Naive thymus-derived CD4-positive, alpha-beta T cell (primary cell): ENCODE measurements at places on chromosomes 2 and 18. TPM values are rescaled to one million over a fixed set of nuclear protein-coding genes. Genes with fewer than 3 reads are reported as not detected.

Gene NT5C1B
- polyA plus RNA-seq, result 0.39 TPM

Gene FSIP2
- polyA plus RNA-seq, result not detected

Gene SLC11A1
- 0.97 TPM for polyA plus RNA-seq

Gene KIAA2012
- polyA plus RNA-seq, result not detected

Gene DSG3
- polyA plus RNA-seq, result not detected

Gene ACTG2
- polyA plus RNA-seq, result not detected

Gene LHCGR
- polyA plus RNA-seq, result not detected

Gene HDAC4
- polyA plus RNA-seq, result 11.6 TPM

Gene LONRF2
- not detected for polyA plus RNA-seq

Gene LIMS4
- 1.1 TPM for polyA plus RNA-seq

Gene PSD4
- polyA plus RNA-seq, result 28.0 TPM

Gene GPR45
- 0.26 TPM for polyA plus RNA-seq

Gene NLRC4
- not detected for polyA plus RNA-seq

Gene CNDP1
- not detected for polyA plus RNA-seq

Gene AKAIN1
- not detected for polyA plus RNA-seq

Gene LYPD1
- polyA plus RNA-seq, result not detected

Gene SLC16A14
- polyA plus RNA-seq, result 0.28 TPM

Gene NBAS
- polyA plus RNA-seq, result 24.1 TPM

Gene FLACC1
- polyA plus RNA-seq, result 3.7 TPM

Gene CNRIP1
- not detected for polyA plus RNA-seq

Gene FOXI3
- not detected for polyA plus RNA-seq

Gene TNFAIP6
- not detected for polyA plus RNA-seq

Gene TMEM200C
- not detected for polyA plus RNA-seq

Gene CYP27C1
- polyA plus RNA-seq, result not detected

Gene ITGA4
- polyA plus RNA-seq, result 66.9 TPM

Gene NEURL3
- not detected for polyA plus RNA-seq
